ENCODE measurements at places on chromosomes 6 and 20.

- DNase-seq, result no peak
Observed at GRCh38 chr6:122730775-122731386, 48.6 kb upstream of the FABP7 start.

DNA sequence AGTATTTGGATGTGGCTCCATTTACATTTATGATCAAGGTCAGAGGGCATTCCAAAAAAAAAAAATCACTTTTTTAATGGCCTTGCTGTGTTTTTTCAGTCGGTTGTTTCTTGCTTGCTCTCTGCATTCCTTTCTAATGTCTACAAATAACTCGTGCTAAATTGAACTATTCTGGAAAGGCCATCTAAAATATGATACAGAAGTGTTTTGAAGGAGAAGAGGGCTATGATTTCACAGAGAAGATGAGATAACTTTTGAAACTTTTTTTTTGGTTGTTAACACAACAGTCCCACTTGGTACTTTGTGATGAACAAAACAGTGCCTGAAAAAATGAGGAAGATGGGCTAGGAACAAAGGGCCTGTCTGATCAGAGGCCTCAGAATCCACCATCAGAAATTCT lies 156.1 kb upstream of the SMLR1 start:
- DNase-seq, result no peak

DNA sequence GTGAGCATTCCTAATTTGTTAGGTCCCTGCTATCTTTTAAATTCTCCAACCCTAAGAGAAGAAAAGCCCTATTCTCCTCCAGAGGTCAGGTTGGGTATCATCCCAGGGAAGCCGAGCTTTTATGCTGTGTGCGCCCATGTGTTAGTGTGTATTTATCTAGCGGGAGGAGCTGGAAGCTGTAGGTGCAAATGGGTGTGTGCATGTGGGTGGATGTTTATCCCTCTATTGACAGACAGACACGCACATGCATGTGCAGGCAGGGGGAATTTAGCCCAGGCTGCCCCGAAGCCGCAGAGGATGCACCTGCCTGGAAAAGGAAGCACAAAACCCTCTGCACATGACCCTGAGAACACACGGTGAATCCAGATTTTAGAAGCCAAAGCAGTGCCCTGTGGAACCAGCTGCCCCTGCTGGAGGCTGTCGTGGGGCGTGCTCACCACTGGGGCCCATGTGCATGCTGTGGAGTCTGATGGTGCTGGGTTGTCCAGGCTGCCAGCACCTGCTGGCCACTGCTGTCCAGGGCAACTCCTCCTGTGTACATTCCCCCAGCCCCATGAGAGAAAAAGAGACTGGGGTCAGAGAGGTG lies 397.5 kb downstream of the TAF4 start:
- DNase-seq, result no peak

DNA sequence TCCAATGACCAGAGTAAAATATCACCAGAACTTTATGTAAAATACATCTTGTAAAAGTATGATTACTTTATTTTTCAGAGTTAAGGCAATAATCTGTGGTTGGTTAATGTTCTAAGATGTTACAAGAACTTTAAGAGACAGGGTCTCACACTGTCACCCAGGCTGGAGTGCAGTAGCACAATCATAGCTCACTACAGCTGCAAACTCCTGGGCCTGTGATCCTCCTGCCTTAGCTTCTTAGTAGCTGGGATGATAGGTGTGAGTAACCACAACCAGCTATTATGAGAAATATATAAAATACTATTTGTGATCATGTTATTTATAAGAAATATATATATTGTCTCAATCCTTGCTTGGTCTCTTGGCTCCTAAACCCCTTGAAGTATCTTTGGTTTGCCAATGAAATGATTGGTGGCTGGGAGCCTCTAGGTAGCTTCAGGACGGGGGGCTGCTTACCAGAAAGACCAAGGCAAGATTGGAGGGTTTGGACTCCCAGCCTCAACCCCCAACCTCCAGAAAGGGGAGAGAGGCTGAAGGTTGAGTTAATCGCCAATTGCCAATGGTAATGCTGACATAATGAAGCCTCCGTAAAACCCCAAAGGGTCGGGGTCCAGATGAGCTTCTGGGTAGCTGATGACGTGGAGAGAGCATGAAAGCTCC lies 15.4 kb downstream of the SOD2 start:
- DNase-seq, result no peak

- DNase-seq, result no peak
Observed at GRCh38 chr6:81476881-81477280, 275.6 kb downstream of the TENT5A start.

GRCh38 chr6:165987483-165988301 lies 180.0 kb downstream of the TBXT start:
- DNase-seq, result no peak

DNA sequence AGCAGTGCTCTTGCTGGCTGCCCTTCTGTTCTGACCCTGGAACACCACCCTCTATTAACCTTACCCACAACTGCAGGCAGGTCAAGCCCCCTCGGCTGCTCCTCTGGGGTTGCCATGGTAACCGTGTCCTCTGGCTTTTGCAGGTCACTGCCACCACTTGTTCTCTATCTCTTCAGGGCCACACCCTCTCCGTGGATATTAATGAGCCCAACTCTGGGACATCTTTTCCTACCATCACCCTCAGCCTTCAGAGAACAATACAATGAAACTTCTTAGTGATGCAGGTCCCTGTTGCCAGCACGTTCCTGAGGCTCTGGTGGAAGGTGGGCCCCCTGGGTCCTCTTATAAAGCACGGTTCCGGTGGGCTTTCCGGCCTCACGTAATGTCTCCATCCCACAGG lies 30.8 kb upstream of the MICB start:
- no peak for DNase-seq

- DNase-seq, result no peak
Observed at GRCh38 chr6:111653979-111654378, 48.3 kb upstream of the TRAF3IP2 start.

GRCh38 chr6:66858196-66858595 lies 1151.2 kb upstream of the EYS start:
- DNase-seq, result no peak

- DNase-seq, result no peak
Observed at GRCh38 chr6:137352859-137353258, 133.7 kb upstream of the IFNGR1 start.

DNA sequence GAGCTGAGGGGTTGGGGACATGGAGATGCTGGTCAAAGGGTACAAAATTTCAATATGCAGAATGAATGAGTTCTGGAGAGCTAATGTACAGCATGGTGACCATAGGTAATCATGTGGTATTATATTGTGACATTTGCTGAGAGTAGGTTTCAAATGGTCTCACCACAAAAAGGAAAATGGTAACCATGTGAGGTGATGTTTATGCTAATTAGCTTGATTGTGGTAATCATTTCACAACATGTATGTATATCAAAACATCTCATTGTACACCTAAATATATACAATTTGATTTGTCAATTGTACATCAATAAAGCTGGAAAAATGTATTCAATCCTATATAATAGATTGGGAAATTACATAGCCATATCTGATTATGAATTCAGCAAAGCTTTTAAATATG lies 29.5 kb upstream of the TMEM14A start:
- DNase-seq, result no peak

GRCh38 chr6:130381459-130382380 lies 15.9 kb downstream of the TMEM200A start:
- no peak for DNase-seq

DNA sequence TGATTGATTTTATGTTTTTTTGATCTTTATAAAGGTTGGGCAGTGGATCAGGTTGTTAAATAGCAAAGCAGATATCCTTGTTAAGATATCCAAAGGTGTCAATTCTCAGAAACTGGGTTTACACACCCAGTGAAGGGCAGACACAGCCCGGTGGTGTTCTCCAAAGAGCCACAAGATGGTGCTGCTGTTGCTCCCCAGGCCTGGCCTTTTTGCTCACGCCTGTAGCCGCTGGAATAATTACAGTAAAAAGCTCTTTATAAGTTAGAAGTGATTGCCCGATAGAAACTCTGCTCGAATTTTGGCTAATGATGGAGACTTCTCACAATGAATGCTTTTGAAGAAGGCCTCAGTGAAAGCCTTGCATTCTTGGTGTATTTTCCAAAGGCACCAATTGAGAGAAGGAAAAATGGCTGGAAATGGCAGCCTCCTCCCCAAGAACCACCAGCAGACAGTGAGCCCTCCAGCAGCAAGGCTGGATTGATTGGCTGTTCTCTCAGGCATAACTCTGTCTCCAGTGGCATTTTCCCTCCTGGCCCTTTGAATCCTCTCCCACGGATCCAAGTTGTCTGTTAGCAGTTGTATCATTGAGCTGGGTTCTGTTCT lies 120.5 kb upstream of the CHD6 start:
- DNase-seq, result no peak

- DNase-seq, result no peak
Observed at GRCh38 chr6:117555262-117555849, 47.0 kb downstream of the GOPC start.

- no peak for DNase-seq
Observed at GRCh38 chr6:110282412-110282811, 75.7 kb downstream of the METTL24 start.

DNA sequence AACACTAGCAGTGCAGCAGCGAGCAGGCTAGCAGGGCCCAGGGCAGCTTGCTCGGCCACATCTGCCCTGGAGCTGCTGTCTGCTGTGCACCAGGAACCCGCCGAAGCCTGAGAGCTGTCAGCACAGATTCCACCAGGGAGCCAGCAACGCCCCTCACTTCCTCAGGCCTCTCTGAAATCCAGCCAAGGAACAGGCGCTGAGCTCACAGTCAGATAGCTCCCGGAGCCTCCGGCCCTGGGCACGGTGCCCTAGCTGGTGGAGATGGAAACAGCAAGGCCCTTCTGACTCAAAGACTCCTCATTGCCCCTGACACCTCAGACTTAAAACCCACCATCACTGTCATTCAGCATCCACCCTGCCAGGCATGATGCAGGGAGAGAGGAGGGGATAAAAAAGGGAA lies 839.4 kb downstream of the MAFB start:
- no peak for DNase-seq

DNA sequence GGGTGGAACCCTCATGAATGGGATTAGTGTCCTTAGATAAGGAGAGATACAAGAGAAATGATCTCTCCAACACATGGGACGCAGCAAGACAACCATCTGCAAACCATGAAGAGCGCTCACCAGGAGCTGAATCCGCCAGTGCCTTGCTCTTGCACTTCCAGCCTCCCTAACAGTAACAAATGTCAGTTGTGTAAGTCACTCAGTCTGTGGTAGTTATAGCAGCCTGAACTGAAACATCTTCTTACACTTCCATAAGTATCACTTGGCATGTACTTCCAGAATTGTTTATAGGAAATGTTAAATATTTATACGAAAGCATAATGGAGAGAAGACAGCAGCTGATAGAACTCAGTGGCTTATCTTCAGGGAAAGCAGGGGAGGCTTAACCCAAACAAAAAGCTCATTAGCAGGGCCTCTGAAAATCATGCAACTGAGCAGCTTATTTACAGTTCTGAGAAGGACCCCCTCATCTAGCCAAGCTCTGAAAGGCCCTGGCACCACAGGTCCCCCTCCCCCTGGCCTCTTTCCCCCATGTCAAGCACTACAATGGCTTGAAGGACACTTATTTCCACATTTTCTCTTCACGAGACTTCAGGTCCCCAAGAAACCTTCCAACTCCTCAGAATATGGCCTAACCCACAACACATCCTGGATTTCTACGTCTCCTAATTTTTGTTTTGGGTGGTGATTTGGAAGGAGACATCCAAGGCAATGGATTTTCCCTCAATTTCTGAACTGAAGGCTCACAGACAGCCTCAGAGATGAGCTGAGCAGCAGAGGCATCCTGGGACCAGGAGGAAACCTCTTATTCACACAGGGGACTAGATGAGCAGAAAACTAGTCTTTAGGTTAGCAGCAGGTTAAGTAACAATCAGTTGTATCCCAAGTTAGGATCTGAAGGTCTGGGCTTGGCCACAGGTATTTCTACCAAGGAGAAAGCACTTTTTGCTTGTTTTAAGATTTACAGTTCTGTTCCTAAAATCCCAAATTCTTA lies 49.1 kb downstream of the GCLC start:
- no peak for DNase-seq

GRCh38 chr6:26554697-26555504 lies 16.7 kb downstream of the HMGN4 start:
- no peak for DNase-seq
